Stimulated activated CD4-positive, alpha-beta T cell treated with anti-CD3 and anti-CD28 coated beads, Interleukin-1b, Interleukin-23, amount 100 ng/mL, for 24 hours (primary cell): ENCODE measurements at places on chromosomes 1 and 21.

- no peak for DNase-seq
Measured at GRCh38 chr1:75328691-75329090, 194.5 kb downstream of the LHX8 start.

GRCh38 chr21:35489389-35489980 is 440.4 kb upstream of the RUNX1 start:
- DNase-seq = no peak

- DNase-seq = no peak
Measured at GRCh38 chr21:42154237-42155044, 64.5 kb upstream of the ABCG1 start.

- no peak for DNase-seq
Measured at GRCh38 chr1:225280563-225280962, 147.3 kb downstream of the LBR start.

DNA sequence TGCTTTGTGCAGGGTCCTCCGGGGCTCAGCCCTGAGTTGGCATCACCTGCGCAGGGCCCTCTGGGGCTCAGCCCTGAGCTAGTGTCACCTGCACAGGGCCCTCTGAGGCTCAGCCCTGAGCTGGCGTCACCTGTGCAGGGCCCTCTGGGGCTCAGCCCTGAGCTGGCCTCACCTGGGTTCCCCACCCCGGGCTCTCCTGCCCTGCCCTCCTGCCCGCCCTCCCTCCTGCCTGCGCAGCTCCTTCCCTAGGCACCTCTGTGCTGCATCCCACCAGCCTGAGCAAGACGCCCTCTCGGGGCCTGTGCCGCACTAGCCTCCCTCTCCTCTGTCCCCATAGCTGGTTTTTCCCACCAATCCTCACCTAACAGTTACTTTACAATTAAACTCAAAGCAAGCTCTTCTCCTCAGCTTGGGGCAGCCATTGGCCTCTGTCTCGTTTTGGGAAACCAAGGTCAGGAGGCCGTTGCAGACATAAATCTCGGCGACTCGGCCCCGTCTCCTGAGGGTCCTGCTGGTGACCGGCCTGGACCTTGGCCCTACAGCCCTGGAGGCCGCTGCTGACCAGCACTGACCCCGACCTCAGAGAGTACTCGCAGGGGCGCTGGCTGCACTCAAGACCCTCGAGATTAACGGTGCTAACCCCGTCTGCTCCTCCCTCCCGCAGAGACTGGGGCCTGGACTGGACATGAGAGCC is 22.7 kb downstream of the COL6A1 start:
- no peak for DNase-seq

- no peak for DNase-seq
Measured at GRCh38 chr1:65512967-65513780, 92.7 kb downstream of the LEPR start.

DNA sequence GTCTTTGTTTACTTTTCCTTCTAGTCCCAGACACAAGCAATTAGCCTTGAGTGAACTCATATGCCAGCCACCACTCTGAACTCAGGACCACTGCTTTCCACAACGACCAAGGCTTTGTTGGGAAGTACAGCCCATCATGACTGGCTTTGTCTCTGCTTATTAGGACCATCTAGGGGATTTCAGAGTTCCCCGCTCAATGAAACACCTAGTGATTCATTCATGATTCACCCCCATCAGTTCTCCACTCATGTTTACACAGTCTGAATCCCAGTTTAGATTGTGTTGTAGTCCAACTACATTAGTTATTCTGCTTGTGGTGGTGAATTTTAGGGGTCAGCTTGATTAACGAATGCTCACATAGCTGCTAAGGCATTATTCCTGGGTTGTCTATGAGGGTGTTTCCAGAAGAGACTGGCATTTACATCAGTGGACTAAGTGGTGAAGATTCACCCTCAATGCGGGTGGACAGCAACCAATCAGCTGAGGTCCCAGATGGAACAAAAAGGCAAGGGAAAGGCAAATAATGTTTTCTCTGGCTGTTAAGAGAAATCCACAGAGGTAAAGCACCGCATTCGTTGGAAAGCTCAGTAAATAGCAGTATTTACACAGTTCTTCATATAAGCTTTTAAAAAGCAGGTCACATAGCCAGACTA is 122.7 kb downstream of the RGS21 start:
- DNase-seq = no peak

- DNase-seq = no peak
Measured at GRCh38 chr1:84442256-84442655, 36.8 kb upstream of the RPF1 start.

- DNase-seq = no peak
Measured at GRCh38 chr1:28145728-28146127, 30.8 kb downstream of the PTAFR start.

GRCh38 chr21:22904385-22904784 is 1906.2 kb downstream of the NCAM2 start:
- DNase-seq = no peak

DNA sequence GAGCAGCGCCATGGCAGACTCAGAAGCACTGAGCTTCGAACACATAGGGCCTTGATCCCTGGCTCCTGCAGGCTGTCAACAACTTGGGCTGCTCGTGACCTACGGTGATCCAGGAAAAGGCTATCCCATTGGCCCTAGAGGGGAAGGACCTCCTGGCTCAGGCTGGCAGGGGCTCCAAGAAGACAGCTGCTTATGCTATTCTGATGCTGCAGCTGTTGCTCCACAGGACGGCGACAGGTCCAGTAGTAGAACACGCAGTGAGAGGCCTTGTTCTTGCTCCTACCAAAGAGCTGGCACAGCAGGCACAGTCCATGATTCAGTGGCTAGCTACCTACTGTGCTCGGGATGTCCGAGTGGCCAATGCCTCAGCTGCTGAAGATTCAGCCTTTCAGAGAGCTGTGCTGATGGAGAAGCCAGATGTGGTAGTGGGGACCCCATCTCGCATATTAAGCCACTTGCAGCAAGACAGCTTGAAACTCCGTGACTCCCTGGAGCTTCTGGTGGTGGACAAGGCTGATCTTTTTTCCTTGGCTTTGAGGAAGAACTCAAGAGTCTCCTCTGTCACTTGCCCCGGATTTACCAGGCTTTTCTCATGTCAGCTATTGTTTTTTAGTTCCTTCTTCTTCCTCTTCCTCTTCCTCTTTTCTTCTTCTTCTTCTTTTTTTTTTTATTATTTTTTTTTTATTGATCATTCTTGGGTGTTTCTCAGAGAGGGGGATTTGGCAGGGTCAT is 18.9 kb downstream of the ITLN2 start:
- DNase-seq = no peak
